ENCODE measurements at places on chromosomes 3 and 15.
A peak's percentile ranks its signal among the peaks of the same experiment; 100 is the strongest.

GRCh38 chr3:28348265-28348628, 274 bp upstream of the ZCWPW2 start:
- DNase-seq = no peak

DNA sequence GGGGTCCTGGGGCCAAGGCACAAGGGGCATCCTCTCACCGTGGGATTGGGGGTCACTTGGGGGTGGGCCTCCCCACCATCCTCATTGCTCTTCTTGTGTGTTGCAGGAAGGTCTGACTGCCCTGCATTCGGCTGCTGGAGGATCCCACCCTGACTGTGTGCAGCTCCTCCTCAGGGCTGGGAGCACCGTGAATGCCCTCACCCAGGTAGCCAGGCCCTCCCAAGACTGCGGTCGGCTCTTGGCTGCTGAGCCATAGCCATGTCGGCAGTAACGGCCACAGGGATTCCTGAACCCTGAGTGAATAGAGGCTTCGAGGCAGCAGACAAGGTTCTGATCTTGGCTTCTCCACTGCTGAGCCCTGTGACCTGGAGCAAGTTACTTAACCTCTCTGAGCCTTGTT, 19.7 kb downstream of the ANKDD1A start:
- no peak for DNase-seq

- no peak for DNase-seq
These were observed 10.5 kb downstream of the NR2C2 start for GRCh38 chr3:14957925-14958324.

DNA sequence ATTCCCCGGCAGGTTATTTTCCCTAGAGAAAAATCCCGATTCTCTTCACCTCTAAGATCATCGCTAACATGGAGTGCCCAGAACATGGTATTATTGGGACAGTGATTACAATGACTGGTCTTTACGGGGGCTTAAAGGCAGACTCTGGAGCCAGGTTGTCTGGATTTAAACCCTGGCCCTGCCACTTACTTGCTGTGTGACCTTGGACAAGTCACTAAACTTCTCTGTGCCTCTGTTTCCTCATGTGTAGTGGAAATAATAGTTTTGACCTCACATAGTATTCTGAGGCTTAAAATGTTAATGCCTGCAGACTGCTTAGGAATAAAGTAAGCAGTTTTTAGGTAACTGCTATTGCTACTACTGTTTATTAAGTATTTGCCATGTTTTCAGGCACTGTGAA, 4.4 kb downstream of the PLA2G4D start:
- no peak for DNase-seq

GRCh38 chr15:82113106-82113715, 67.4 kb upstream of the MEX3B start:
- DNase-seq = no peak

DNA sequence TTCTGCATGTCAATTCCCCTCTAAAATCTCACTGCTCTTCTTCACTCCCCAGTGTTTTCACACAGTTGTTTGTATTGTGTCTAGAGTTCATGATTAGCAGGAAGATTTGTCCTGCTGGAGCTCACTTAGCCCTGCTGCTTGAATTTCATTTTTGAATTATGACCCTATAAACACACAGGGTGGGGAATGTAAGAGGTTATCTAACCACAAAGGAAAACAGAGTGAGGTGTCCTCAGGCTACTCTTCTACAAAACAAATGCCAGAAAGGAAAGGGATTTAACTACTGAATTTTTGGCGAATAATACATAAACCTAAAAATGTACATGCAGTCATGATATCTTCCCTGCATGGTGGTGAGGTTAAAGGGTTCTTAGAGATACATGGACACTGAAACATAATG, 215.1 kb upstream of the CNTN4 start:
- DNase-seq = no peak

DNA sequence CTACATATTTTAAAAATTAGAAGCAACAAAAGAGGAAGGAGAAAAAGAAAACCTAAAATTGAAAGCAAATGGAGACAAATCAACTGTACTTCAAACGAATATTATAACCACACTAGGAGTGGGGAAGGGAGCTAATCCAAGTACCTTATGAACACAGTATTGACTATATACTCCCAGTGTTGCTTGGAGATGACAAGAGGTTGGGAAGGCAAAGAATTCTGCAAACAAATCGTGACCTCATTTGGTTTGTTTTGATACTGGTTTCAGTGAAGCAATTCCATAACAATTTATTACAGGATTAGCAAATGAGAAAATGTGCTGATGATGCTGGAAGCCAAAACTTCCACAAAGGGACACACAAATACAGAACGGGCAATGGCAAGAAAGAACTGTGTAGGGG, 268.1 kb downstream of the ULK4 start:
- no peak for DNase-seq

DNA sequence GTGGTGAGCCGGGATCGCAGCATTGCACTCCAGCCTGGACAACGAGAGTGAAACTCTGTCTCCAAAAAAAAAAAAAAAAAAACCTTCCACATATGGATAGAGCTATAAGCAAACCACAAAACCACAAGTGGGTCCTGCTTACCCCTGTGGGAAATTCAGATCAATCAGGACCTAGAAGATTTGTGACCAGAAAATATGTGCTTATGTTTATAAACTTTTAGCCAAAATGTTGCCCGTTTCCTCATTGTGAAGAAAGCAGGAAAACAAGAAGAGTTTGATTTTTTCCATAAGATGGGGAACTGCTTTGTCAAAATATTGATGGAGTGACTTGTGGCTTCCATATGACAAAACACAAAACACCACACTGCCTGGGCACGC, 3.4 kb upstream of the SLC25A38 start:
- no peak for DNase-seq

DNA sequence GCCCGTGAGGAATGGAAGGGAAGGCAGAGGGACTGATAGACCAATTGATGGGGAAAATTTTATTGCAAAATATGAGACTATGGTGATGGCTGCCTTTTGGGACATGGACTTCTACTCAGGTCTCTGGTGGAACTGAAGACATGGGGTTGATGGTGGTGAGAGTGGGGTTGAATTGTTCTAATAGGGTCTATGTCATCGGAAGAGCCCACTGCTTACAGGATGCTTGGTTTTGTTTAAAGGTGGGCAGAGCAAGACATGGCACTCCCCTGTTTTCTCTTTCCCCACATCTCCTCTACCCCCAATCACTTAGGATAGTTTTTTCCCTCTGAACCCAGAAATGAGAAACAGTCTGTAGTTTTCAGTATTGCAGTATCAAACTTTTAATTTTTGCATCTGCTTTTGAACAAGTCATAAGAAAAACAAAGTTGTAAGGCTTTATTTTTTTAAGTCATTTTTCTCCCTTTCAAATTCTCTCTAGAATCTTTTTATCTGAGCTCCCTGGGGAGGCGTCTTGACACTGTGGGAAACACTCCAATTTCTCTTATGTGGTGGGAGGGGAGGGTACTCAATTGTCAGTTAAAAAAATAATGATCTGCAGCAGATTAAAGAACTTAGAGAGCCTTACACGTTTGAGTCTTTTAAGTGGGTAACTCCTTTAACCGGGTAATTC, 276.2 kb upstream of the TBC1D5 start:
- DNase-seq = no peak

DNA sequence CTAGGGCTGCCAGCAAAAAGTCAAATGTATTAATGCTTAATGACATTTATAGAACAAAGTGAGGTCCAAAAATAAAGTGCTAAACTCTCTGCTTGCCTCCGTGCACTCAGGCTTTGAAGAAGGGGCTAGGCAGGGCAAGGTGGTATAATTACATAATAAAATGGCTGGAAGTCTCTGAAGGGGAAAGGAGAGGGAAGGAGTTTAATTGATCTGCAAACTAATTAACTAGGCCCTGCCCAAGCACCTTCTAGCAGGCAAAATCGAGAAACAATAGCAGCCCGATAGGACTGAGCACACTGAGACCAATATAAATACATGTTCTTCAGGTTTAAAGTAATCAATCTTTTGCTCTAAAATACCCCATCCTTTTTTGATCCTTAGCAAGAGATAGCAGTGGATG, 13.0 kb downstream of the DIS3L start:
- DNase-seq = no peak

DNA sequence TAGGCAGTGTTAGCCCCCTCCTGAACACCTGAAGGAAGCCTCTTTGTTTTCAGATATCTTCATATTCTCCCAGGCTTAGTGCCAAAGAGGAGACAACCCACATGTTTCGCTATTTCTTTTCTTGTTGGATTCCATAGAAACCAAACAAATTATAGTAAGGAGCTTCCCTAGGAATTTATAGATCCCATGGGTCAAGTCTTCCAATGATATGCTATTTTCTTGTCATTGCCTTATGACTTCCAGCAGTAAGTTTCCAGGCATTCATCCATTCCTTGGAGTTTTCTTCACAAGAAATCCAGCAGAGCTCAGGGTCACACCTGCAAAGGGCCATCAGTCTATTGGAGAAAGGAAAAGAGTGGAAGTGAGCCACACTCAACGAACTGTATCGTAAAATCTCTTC, 9.9 kb upstream of the KCNMB2 start:
- DNase-seq = no peak

DNA sequence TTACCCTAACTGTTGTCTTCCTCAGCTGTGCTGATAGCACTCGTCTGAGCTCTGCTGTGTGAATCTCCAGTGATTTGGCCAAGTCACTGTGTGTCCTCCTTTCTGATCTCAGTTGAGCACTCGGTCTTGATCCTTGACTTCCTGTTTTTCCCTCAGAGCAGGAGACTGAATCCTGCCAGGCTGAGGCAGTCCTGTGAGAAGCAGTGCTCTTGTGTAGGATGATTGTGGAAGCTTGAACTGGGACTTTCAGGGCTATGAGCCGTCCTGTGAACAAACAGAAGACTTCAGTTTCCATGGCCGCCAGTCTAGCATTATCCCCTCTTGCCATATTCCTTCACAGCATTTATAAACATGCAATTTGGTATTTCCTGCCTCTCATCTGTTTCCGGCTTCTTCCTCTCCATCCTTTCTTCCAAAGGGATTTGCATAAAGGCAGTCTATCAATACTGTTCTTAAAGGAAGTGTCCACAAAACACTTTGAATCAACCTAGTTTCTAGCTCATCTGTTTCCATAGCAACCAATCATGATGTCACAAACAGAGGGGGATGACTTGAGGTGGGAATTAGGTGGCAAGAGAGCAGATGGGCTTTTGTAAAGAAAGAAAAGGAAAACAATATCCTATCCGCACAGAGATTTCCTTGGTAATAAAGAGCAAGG, 237.2 kb downstream of the AGBL1 start:
- DNase-seq = no peak

GRCh38 chr15:39746714-39747276, 35.8 kb downstream of the FSIP1 start:
- DNase-seq = no peak

GRCh38 chr15:57167821-57168395, 208.4 kb upstream of the CGNL1 start:
- DNase-seq = no peak

DNA sequence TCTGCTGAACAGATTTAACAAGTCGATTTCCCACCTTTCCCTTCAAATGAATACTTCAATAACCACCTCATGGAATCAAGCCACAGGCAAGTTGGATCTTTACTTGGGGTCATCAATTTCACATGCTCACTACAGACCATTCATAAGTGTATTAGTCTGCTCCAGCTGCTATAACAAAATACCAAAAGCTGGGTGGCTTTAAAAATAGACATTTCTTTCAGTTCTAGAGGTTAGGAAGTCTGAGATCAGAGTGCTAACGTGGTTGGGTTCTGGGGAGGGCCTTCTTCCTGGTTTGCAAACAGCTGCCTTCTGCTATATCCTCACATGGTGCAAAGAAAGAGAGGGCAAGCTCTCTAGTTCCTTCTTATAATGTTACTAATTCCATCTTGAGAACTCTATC, 5.1 kb downstream of the GPR176 start:
- DNase-seq = no peak

- no peak for DNase-seq
These were observed 32.4 kb downstream of the LRRC28 start for GRCh38 chr15:99283717-99284116.

- DNase-seq = no peak
These were observed 65.8 kb downstream of the PDE8A start for GRCh38 chr15:85047271-85047948.

DNA sequence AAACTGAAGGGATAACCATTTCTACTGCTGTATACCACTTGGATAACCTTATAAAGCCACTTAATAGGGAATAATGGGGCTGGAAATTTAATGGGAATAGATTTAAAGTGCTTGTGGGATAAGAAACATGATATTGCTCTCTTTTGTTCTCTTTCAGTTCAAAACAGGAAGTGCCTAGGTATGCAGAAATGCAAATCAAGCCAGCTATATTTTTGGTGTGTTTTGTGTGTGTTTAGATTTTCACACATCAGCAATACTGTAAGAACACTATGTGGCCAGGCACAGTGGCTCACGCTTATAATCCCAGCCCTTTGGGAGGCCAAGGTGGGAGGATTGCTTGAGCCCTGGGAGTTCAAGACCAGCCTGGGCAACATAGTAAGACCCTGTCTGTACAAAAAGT, 442.3 kb upstream of the TPRG1 start:
- DNase-seq = no peak

GRCh38 chr3:138326866-138327595, 2.6 kb downstream of the NME9 start:
- DNase-seq = no peak

GRCh38 chr15:52438047-52438446, 90.6 kb downstream of the MYO5A start:
- peak; percentile 44 for DNase-seq

DNA sequence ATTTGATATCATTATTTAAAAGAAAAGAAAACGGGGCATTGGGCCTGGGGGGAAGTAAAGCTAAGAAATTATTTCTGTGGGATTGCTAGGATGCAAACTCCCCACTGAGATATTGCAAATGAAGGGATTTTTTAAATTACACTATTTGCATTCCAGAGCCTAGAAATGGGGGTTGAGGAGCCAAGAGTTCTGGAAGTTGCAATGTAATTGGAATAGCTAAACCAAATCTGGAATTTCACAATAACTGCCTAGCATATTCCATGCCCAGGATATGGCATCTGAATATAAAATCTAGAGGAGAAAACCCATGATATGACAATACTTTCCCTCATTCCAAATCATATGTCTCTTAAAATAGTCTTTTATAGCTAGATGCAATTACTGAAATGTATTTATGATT, 93.0 kb downstream of the CADM2 start:
- no peak for DNase-seq

DNA sequence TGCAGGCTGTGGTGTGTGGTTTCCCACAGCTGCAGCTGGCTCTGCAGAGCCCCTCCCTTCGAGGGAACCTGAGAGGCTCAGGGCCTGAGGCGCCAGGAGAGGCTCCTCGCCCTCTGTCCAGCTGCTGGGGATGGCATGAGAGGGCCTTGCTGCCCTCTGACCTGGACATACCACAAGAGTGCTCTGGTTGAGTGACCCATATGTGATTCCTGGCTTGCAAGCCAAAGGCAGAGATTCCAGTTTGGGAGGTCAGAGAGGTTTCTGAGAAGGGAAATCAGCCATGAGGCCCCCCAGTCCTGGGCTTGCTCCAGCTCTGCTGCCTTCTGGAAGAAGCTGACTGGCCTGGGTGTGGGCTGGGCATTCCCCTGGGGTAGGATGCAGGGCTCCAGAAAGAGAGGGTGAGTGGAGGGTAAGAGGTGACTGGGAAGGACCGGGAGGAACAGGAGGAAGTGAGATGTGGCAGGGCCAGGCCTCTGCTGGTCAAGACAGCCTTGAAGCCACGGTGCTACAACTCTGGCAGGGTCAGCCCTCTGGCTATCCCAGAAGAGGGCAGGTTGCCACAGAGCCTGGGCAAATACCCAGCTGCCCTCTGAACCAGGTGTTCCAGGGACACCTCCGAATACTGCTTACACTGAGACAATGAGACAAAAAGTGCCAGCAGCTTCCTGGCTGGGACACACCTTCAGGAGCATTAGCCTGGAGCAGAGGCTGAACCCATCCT, 16.0 kb upstream of the SRP14 start:
- peak; percentile 69 for DNase-seq

Data from hematopoietic multipotent progenitor cell (in vitro differentiated cells).